ENCODE measurements at places on chromosomes 3 and 15.

GRCh38 chr15:100778831-100779288 is 100.8 kb upstream of the ALDH1A3 start:
- no peak overlapping the region for H3K27ac ChIP-seq
- H3K36me3 ChIP-seq: no peaks in the 10 kb centered on the region
- DNase-seq: no peak
- no peaks in the 10 kb centered on the region for H3K4me1 ChIP-seq
- H3K4me3 ChIP-seq: no peak overlapping the region

GRCh38 chr3:73294537-73294936 is 233.1 kb downstream of the EBLN2 start:
- no peaks in the 10 kb centered on the region for H3K4me1 ChIP-seq
- H3K27ac ChIP-seq: no peak overlapping the region
- H3K27me3 ChIP-seq: peaks cover 9% of the 10 kb centered on the region
- H3K4me3 ChIP-seq: no peak overlapping the region
- DNase-seq: no peak
- H3K36me3 ChIP-seq: no peaks in the 10 kb centered on the region

DNA sequence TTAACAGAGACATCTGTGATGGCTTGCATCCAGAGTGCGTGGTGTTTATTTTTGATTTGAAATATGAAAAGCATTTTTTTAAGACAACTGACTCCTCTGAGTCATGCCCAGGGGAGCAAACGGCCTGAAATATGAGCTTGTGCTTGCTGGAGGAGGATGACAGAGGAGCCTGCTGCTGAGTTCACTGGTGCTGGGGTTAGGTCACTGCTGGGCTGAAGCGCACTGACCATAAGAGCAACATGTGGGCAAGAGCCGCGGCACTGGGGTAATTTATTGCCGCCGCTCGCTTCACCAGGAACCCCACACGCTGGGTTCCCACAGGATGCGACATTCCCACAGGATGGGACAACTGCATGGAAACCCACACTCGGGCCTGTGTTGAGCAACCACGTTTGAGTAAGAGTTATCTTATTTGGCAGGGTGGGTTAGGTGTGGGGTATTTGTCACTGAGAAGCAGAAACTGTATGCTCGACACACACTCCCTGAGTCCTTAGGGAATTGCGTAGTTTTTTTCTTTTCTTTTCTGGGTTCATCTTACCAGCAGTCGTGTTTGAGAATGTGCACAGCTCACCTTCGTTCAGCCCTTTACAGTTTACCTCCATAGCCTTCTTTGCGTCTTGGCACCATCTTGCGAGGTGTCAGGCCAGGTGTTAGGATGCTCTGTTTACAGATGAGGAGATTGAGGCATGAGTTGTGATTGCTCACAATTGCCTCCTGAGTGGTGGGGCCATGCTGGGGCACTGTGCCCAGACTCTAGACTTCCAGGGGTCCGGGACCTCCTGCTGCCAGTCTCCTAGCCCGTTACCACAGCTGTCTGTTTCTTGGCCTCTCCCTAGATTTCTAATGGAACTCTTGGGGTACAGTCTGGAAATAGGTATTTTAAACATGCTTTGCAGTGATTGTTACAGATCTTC is 60.4 kb downstream of the SMAD3 start:
- no peaks in the 10 kb centered on the region for H3K27me3 ChIP-seq
- peaks cover 12% of the 10 kb centered on the region for H3K36me3 ChIP-seq

GRCh38 chr3:112966633-112967032 is 8.3 kb downstream of the CD200R1 start:
- peaks cover 20% of the 10 kb centered on the region for H3K4me1 ChIP-seq
- no peak overlapping the region for H3K4me3 ChIP-seq
- no peaks in the 10 kb centered on the region for H3K27me3 ChIP-seq

DNA sequence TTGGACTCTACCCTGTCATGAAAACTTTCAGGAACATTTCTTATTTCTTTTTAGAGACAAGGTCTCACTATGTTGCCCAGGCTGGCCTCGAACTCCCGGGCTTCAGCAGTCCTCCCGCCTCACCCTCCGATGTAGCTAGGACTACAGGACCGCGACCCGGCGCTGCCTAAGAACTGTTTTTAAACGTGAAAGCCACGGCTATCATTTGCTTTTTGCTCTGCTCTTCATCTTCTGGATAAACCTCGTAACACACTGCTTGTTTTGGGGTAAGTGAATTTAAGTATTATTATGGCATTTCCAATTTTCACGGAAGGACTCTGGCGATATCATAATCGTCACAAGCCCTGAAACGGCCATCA is 14.3 kb upstream of the CCNL1 start:
- H3K4me1 ChIP-seq: peaks cover 25% of the 10 kb centered on the region
- H3K27me3 ChIP-seq: no peaks in the 10 kb centered on the region
- no peak for DNase-seq
- H3K4me3 ChIP-seq: peak overlapping the region; percentile 93

DNA sequence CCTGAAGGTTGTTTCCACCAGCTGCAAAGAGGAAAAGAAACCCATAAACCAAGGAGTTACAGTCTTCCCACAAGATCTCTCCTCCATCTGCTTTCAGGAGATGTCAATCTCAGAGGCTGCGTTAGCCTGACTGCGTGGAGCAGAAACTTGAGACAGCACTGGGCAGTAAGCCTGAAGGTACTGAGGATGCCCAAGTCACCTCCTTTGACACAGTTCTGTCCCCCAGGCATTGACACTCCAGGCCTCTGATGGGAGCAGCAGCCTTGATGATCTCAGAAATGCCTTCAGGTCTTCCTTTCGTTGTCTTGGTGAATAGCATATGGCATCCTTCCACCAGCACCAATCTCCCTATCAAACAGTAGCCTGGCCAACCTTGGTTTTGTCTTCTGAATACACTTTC is 89.3 kb downstream of the OXNAD1 start:
- H3K4me1 ChIP-seq: peaks cover 17% of the 10 kb centered on the region
- peaks cover 34% of the 10 kb centered on the region for H3K36me3 ChIP-seq
- H3K27ac ChIP-seq: no peak overlapping the region

GRCh38 chr3:149816986-149817385 is 4.0 kb downstream of the RNF13 start:
- no peaks in the 10 kb centered on the region for H3K27me3 ChIP-seq
- peak overlapping the region; percentile 10 for H3K4me3 ChIP-seq
- peaks cover 72% of the 10 kb centered on the region for H3K4me1 ChIP-seq
- peak overlapping the region; percentile 52 for H3K27ac ChIP-seq
- no peaks in the 10 kb centered on the region for H3K36me3 ChIP-seq
- DNase-seq: no peak

Data from naive B cell (primary cell).